Activated T-cell treated with anti-CD3 and anti-CD28 coated beads, Interleukin-2, amount 50 U/mL, for 72 hours (primary cell): ENCODE measurements at places on chromosomes 13 and 19. TPM values are rescaled to one million over a fixed set of nuclear protein-coding genes. Genes with fewer than 3 reads are reported as not detected.
A peak's percentile ranks its signal among the peaks of the same experiment; 100 is the strongest.

GRCh38 chr19:30498707-30499106 is 126.5 kb downstream of the ZNF536 start:
- no peak overlapping the region for H3K4me3 ChIP-seq
- peaks cover 6% of the 10 kb centered on the region for H3K27me3 ChIP-seq
- H3K4me1 ChIP-seq = no peaks in the 10 kb centered on the region
- DNase-seq = no peak
- no peak overlapping the region for H3K27ac ChIP-seq
- no peaks in the 10 kb centered on the region for H3K36me3 ChIP-seq

DNA sequence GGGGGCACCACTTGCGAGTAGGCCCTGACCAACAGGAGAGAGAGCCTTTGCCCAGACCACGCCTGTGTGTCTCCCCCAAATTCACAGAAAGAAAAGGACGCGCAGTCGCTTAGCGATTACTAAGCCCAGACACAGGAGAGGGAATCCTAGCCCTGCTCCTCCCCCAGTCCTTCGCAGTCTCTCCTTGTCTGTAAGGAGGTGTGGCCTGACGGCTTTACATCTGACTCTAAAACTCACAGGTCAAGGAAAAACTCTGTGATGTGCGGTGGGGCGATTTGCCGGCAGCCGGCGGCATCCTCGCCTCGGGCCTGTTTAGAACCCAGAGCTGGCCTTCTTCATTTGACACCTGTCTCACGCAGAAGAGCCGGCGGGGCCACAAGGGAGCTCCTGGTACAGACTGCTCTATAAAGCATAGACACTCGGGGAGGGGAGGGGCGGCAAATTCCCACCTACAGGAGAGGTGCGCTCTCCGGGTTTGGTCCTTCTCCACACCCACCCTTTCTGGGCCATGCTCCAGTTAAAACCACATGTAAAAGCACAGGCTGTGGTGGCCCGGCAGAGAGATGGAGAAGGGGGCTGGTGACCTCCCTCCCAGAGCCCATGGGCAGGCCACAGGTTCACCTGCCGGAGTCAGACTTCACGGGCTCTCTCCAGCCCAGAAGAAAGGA is 17.8 kb downstream of the GPR12 start:
- no peak for DNase-seq
- H3K36me3 ChIP-seq = peaks cover 5% of the 10 kb centered on the region
- H3K4me3 ChIP-seq = no peak overlapping the region
- no peak overlapping the region for H3K27ac ChIP-seq
- H3K4me1 ChIP-seq = no peaks in the 10 kb centered on the region

GRCh38 chr13:97205982-97206381 is 16.2 kb upstream of the MBNL2 start:
- no peak overlapping the region for H3K27ac ChIP-seq
- H3K27me3 ChIP-seq = peaks cover 12% of the 10 kb centered on the region
- no peak for DNase-seq
- H3K36me3 ChIP-seq = no peaks in the 10 kb centered on the region
- H3K4me3 ChIP-seq = peak overlapping the region; percentile 14

DNA sequence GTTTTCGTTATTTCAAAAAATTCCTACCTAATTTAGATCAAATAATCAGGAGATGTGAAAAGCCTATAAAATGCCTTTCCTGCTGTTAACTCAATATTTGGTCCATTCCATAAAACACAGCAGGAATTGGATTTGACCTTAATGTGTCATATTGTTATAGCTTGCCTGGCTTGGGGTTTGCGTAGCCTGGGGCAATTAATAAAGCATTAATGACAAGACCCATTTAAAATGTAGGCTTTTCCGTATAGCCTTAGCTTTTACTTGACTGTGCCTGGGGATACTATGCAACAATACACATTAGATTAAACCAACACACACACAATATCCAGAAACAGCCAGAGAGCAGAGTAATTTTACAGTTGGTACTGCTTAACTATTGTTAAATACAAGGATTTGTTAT is 117.2 kb upstream of the MAB21L1 start:
- no peak overlapping the region for H3K4me3 ChIP-seq
- no peaks in the 10 kb centered on the region for H3K27me3 ChIP-seq
- no peak for DNase-seq
- no peak overlapping the region for H3K27ac ChIP-seq
- no peaks in the 10 kb centered on the region for H3K36me3 ChIP-seq

- no peak overlapping the region for H3K27ac ChIP-seq
- peaks cover 47% of the 10 kb centered on the region for H3K4me1 ChIP-seq
- H3K36me3 ChIP-seq = peaks cover 2% of the 10 kb centered on the region
- DNase-seq = peak; percentile 90
- H3K4me3 ChIP-seq = peak overlapping the region; percentile 65
Measured at GRCh38 chr19:4636151-4636717, 3.1 kb upstream of the TNFAIP8L1 start.

DNA sequence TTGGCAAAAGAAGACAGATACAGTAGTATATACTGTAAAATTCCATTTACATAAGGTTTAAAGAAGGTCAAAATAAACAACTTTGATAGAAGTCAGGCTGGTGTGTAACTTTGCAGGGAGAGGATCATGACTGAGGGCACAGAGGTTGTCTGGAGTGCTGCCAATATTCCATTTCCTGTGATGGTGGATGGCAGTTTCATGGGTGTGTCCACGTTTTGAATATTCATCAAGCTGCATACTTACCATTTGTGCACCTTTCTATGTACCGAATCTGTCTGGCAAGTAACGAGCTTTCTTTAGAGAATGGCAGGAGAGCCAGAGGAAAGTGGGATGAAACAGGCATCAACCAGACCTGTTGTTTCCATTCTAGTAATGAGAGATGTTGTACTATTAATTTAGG is 420.5 kb upstream of the HTR2A start:
- no peak for DNase-seq
- H3K4me3 ChIP-seq = no peak overlapping the region
- no peaks in the 10 kb centered on the region for H3K4me1 ChIP-seq
- no peak overlapping the region for H3K27ac ChIP-seq
- no peaks in the 10 kb centered on the region for H3K36me3 ChIP-seq
- no peaks in the 10 kb centered on the region for H3K27me3 ChIP-seq

GRCh38 chr13:27830010-27830409 is 37.7 kb downstream of the GSX1 start:
- no peaks in the 10 kb centered on the region for H3K36me3 ChIP-seq
- H3K4me1 ChIP-seq = peaks cover 11% of the 10 kb centered on the region
- H3K27me3 ChIP-seq = peaks cover 82% of the 10 kb centered on the region
- H3K4me3 ChIP-seq = peak overlapping the region; percentile 58

DNA sequence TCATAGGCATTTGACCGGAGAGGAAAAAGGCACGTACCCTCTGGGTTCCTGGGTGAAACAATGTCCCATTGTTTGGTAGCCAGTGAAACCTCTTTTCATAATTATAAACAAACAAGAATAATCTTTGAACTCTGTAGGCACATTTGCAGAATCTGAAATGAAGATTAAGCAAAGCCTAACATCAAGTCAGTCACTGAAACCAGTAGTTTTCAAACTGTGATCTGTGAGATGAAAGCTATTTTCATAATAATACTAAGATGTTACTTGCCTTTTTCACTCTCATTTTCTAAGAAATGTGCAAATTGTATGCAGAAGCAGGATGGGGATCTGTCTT is 105.4 kb downstream of the WDFY2 start:
- no peak for DNase-seq
- H3K36me3 ChIP-seq = peaks cover 2% of the 10 kb centered on the region
- H3K27ac ChIP-seq = no peak overlapping the region
- H3K4me1 ChIP-seq = peaks cover 21% of the 10 kb centered on the region
- H3K27me3 ChIP-seq = no peaks in the 10 kb centered on the region
- no peak overlapping the region for H3K4me3 ChIP-seq

GRCh38 chr19:49912965-49913685 is 15.9 kb upstream of the ATF5 start:
- H3K27ac ChIP-seq = peak overlapping the region; percentile 90
- peaks cover 51% of the 10 kb centered on the region for H3K36me3 ChIP-seq
- H3K4me1 ChIP-seq = peaks cover 64% of the 10 kb centered on the region
- no peak for DNase-seq
- H3K4me3 ChIP-seq = peak overlapping the region; percentile 19
- H3K27me3 ChIP-seq = no peaks in the 10 kb centered on the region

- no peaks in the 10 kb centered on the region for H3K27me3 ChIP-seq
- peaks cover 54% of the 10 kb centered on the region for H3K4me1 ChIP-seq
- peaks cover 8% of the 10 kb centered on the region for H3K36me3 ChIP-seq
- peak overlapping the region; percentile 27 for H3K27ac ChIP-seq
- no peak for DNase-seq
- H3K4me3 ChIP-seq = no peak overlapping the region
Measured at GRCh38 chr19:19520989-19521388, 5.0 kb downstream of the NDUFA13 start.

- no peaks in the 10 kb centered on the region for H3K27me3 ChIP-seq
- no peaks in the 10 kb centered on the region for H3K4me1 ChIP-seq
- no peaks in the 10 kb centered on the region for H3K36me3 ChIP-seq
- no peak for DNase-seq
- no peak overlapping the region for H3K4me3 ChIP-seq
Measured at GRCh38 chr19:37899966-37900365, 6.4 kb downstream of the WDR87 start.

DNA sequence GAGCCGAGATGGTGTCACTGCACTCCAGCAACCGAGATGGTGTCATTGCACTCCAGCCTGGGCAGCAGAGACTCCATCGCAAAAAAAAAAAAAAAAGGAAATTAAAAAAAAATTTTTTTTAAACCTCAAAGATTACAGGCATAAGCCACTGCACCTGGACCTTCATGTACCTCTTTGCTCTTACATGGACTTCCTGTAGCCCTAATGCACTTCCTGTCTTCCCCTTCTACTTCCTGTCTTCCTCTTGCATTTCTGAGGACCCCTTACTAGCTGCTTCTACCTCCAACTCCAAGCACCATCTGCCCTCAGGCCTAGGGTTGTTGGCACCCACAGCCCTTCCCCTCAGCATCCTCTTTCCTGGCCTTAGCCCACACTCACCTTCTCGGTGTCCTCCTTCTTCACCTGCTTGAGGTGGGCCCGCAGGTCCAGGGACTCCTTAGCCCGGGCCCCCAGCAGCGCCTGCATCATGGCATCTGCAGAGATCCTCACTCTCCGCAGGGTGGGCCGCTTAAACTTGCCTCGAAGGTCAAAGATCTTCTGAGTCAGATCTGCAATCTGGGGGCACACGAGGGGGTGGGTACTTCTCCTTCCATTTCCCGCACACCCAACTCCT is 3.8 kb downstream of the TNNI3 start:
- H3K27me3 ChIP-seq = peaks cover 26% of the 10 kb centered on the region
- peaks cover 9% of the 10 kb centered on the region for H3K36me3 ChIP-seq
- no peak for DNase-seq
- no peak overlapping the region for H3K27ac ChIP-seq
- no peak overlapping the region for H3K4me3 ChIP-seq

Gene CASP14
- not detected for total RNA-seq

Gene PGLYRP2
- not detected for total RNA-seq
